ENCODE measurements at places on chromosomes 13 and 19.

DNA sequence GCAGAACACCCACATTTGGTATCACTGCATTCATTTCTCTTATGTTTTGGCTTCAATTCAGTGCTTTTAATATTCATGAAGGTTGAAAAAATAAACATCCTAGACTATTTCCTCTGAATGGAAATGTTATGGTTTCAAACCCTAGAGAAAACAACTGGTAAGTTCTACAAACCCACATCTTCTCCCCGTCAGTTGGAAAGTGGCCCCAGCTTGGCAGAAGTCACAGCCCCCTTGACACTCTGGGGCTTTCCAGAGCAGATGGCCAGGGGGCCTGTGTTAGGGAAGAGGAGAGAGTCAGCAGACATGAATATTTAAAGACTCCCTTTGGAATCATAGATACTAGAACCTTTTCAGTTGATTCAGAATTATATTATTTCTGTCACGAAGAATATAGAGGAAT, 123.9 kb downstream of the SHISA2 start:
- DNase-seq: no peak

- DNase-seq: peak; percentile 47
Measured at GRCh38 chr19:49552749-49553148, 24.9 kb downstream of the RCN3 start.

DNA sequence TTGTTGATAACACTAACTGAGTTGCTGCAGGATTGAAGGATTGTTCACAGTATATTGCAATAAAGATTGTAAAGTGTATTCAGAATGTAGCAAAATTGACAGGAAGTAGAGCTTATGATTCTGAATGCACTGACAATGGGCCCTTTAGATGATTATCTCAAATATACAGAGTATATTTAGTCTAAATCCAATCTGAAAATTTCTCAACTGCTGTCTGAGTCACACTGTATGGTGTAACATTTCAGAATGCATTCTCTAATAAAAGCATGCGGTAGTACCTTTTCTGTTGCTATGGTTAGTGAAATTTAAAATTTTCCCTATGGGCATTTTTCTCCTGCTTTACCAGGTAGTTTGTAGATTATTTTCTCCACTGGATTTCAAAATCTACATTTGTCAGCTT, 365.2 kb downstream of the PCDH17 start:
- DNase-seq: no peak

- DNase-seq: peak; percentile 49
Measured at GRCh38 chr19:4866595-4867424, 657 bp downstream of the PLIN3 start.

DNA sequence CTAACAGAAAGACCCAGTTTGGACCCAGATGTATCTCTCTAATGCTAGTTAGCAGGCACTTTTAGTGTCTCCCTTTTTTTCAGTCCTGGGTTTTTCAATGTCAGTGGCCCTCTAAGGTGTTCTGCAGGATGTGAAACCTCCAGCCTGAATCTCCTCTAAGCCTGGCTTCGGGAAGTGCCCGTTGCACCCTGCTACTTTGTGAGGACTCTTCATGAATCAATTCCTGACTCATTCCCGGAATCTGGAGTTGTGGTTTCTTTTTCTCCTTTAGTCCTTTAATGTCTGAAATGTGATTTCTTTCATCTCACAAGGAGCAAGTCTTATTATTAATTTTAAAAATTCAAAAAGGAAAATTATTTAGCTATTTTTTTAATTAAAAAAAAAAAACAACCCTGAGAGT, 116.0 kb downstream of the ZNF536 start:
- no peak for DNase-seq

DNA sequence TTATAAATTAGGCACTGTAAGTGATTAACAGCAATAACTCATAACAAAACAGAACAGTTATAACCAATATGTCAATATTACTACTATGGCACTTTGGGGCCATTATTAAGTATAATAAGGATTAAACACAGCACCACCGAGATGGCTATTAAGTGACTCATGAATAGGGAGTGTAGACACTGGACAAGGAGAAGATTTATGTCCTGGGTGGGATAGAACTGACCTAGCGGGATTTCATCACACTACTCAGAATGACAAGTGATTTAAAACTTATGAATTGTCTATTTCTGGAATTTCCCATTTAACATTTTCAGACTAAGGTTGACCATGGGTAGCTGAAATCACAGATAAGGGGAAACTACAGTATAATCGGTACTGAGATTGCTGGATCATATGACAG, 79.0 kb upstream of the SLC7A1 start:
- DNase-seq: no peak

- no peak for DNase-seq
Measured at GRCh38 chr19:44939668-44940067, 2.4 kb upstream of the APOC4 start.

DNA sequence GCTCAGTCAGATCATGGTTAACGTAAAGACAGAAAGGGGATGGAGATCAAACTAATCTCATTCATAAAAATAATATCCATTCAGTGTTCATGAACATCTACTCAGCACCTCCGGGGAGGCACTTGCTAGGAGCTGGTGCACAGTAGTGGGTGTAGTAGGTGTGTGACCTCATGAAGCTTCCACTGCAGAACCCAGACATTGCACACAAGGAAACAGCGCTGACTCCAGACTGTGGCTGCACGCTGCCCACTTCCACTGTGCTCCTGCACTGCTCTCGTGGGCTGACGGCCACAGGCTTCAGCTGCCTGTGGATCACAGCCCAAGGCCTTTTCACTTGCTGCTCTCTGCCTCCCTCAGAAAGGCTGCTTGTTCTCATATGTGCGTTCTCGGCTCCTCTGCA, 214.4 kb upstream of the ZNF507 start:
- no peak for DNase-seq

DNA sequence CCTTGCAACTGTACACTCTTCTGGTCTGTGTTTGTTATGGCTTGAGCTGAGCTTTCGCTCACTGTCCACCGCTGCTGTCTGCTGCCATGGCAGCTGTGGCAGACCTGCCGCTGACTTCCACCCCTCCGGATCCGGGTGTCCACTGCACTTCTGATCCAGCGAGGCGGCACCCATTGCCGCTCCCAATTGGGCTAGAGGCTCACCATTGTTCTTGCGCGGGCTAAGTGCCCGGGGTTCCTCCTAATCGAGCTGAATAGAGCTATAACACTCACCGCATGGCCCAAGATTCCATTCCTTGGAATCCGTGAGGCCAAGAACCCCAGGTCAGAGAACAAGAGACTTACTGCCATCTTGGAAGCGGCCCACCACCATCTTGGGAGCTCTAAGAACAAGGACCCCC, 2.2 kb upstream of the PSMC4 start:
- DNase-seq: no peak

GRCh38 chr13:70814684-70815083, 706.4 kb upstream of the KLHL1 start:
- DNase-seq: no peak

- no peak for DNase-seq
Measured at GRCh38 chr19:18257503-18258470, 16.5 kb downstream of the IQCN start.

GRCh38 chr19:2588081-2588777, 112.3 kb downstream of the GADD45B start:
- DNase-seq: no peak

DNA sequence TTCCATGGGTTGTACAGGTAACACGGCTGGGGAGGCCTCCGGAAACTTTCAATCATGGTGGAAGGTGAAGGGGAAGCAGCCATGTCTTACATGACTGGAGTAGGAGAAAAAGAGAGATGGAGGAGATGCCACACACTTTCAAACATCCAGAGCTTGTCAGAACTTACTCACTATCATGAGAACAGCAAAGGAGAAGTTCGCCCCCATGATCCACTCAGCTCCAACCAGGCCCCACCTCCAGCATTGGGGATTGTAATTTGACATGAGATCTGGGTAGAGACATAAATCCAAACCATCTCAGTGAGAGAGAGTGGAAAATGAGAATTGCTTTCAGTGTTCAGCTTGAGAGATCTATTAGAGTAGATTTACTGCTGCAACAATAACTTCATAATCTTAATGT, 210.9 kb downstream of the NDFIP2 start:
- no peak for DNase-seq

DNA sequence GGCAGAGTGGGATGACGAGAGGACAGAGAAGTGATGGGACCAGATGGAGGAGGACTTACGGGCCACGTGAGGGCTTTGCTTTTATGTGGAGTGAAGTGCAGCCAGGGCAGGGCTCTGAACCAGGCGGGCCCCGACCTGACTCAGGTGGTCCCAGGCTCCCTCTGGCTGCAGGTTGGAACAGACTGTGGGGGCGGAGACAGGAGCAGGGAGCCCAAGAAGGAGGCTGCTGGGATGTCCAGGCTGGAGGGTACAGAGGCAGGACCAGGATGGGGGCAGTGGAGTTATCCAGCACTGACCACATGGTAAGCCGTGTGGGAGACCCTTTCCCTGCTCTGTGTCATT, 2.1 kb downstream of the FXYD5 start:
- no peak for DNase-seq

DNA sequence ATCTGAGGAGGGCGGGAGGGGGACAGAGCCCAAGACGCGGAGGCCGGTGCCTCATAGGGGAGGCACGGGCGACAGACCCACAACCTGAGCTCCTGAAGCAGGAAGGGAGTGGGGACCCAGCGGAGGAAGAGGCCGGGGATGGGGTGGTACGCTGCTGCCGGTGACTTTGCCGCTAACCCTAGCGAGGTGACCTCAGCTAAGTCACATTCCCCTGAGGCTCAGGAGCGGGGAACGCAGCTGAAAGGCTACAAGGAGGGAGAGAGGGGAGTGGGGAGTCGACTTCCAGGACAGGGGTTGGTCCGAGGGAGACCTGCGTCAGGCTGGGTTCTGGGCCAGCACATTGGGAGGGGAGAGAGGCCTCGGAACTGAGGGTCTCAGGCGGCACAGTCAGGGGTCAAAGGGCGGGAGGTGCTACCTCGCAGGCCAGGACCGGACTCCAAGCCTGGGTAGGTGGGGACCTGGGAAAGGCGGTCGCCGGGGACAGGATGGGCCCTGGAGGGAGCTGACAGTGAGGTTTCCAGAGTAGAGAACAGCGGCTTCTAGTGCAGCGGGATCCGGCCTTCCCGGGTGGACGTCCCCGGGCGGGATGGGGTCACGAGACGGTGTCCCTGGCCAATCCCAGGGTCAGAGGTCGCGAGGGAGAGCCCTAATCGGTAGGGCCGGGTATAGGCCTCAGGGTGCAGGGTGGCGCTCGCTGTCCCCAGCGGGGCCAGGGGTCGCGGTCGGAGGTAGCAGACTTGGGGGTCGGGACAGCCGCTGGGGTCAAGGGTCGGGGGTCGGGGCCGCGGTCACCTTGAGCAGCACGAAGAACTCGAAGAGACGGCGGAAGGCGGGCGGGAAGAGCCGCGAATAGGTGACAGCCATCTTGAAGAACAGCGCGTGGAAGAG, 699 bp downstream of the TMEM259 start:
- no peak for DNase-seq

GRCh38 chr19:54159352-54160181, at the start of gene LENG1:
Gene LENG1 (minus strand): TSS chr19:54159721. CDS start chr19:54159695, 26 bp downstream.
- peak; percentile 100 for DNase-seq

DNA sequence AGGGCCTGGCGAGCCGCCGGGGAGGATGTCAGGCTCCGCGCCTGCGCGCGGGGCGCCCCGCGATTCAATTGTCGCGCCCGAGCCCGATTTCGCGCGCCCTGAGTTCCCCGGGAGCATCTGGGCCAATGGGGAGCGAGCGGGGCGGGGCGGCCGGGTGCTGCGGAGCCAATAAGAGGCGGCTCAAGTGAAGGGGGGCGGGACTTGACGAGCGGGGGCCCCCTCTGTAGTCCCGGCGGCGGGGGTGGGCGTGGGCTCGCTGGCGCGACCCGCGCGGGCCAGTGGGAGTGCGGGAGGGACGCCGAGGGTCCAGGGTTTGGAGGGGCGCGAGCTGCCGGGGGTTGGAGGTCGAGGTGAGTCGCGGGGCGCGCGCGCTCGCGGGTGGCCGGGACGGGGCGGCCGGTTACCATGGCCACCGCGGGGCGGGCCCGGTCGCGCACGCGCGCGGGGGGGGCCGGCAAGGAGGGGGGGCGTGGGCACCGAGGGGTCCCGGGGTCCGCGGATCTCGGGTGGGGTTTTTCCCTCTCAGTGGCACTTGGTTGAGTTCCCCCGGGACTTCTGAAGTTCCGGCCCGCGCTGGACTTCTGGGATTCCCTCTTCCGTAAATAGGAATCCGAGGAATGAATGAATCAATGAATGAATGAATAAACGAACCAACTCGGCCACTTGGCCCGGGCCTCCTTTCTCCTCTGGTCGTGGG, 744 bp downstream of the UHRF1 start:
- peak; percentile 96 for DNase-seq

- no peak for DNase-seq
Measured at GRCh38 chr13:96948127-96948526, 46.1 kb downstream of the OXGR1 start.

- no peak for DNase-seq
Measured at GRCh38 chr13:114315074-114315785, 927 bp downstream of the CHAMP1 start.

Measured in activated CD4-positive, alpha-beta memory T cell treated with anti-CD3 and anti-CD28 coated beads, Interleukin-2, amount 10 ng/mL, durations not matched to agents 7 days and 5 days (primary cell).